T-helper 17 cell (primary cell): ENCODE measurements at places on chromosomes 7 and 10.

GRCh38 chr10:71243756-71244395 is 31.5 kb downstream of the UNC5B start:
- no peak for DNase-seq

- DNase-seq = no peak
Observed at GRCh38 chr10:118116715-118117449, 70.1 kb upstream of the RAB11FIP2 start.

GRCh38 chr7:100506356-100506923 is 22.7 kb downstream of the NYAP1 start:
- DNase-seq = no peak

DNA sequence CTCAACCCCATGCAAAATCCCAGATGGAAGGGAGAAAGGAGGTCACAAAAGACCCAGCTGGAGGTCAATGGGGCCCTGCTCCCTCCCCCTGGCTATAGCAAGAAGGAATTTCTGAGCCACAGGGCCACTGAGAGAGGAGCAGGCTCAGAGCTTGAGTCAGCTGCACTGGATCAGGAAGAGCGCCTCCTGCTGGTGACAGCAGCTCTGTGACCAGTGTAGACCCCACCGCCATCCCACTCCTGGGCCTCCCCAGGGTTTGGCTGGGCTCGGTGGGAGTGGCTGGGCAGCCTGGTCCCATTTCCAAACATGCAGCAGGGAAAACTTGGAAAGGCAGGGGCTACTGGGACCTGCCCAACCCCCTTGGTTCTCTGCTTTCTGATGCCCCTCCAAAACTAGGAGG is 31.5 kb upstream of the PRLHR start:
- no peak for DNase-seq

DNA sequence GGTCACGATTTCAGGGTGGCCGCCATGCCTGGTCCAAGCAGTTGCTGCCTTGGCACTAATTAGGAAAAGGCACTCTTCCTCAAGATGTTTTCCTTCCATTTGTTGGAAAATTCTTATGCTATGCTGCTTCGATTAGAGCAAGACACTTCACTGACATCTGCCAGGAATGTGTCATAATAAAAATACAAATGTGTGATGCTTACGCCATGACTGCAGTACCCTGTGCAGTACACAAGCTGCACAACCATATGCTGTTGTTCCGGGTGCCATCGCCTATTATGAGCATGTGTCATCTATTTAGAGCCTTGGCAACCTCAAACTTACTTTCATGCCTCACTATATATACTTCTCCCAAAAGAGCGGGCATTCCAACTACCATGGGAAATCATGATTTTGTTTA is 14.9 kb upstream of the MPP7 start:
- no peak for DNase-seq

- no peak for DNase-seq
Observed at GRCh38 chr7:25855854-25856782, 295.9 kb upstream of the NFE2L3 start.

DNA sequence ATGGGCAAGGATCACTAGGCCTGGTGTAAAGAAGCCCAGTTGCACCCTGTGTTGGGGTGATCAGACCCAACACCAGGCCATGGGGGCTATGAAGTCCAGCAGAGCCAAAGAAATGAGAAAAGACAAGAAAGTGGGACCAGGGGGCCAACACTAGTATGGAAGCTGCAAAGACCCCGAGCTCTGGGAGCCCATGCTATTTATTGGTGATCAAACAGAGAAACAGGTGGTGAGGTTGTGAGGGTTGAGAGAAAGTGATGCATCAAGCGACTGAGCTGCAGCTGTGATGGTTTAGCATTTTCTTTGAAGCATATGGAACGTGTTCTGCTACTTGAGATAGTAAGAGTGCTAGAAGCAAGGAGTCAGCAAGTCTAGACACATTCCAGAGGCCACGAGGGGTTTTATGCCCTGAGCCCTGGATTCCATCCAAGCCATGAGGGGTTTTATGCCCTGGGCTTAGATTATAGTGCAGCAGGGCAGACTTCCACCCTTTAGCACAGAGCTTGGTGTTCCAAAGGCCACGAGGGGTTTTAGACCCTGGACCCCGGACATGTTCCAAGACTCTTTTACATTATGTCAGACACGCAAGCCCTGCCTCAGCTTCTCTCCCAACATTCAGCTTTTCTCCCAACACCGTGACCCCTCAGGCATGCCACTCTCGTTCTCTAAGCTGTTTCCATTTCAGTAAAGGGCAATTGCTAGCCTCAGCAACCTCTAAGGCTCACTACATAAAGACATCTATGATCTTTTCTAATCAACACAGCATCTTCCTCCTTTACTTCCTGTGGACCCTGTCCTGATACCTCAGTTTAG is 43.1 kb upstream of the GPAM start:
- no peak for DNase-seq

DNA sequence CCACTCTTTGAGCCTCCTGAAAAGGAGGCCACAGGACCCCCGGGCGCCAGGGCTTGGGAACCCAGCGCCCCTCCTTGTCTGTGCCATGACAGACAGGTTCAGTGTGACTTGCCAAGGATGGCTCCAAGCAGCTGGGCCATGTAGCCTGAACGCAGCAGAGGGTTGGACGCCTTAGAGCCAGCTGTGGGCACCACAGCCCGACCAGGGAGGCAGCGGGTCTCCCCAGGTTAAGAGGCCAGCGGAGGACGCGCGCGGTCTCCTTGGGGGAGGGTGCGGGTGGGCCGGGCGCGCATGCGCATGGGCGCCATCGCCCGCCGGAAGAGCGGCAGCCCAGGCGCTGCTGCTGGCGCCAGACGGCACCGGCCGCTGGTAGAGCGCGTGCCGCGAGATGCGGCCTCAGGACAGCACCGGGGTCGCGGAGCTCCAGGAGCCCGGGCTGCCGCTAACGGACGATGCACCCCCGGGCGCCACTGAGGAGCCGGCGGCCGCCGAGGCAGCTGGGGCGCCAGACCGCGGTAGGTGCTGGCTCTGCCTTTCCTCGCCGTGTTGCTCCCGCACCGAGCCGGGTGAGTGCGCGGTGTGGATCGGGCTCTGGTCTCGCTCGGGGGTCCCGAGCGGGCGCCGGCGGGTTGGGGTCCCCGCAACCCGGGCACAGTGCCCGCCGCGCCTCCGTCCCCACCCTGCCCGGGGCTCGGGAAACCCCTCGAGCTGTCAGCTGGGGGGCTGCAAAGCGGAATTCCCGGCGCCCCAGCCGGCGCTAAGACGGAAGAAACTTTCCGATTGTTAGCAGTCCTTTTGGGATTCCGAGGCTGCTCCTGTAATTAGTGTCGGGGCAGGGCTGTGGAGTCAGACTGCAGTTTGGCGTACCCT is at the start of gene SLC35G1:
Gene SLC35G1, plus strand, starts transcription at position 333 of the 870 bp plus-strand sequence. Its CDS starts 56 bp downstream, at position 389.
- peak; percentile 67 for DNase-seq

DNA sequence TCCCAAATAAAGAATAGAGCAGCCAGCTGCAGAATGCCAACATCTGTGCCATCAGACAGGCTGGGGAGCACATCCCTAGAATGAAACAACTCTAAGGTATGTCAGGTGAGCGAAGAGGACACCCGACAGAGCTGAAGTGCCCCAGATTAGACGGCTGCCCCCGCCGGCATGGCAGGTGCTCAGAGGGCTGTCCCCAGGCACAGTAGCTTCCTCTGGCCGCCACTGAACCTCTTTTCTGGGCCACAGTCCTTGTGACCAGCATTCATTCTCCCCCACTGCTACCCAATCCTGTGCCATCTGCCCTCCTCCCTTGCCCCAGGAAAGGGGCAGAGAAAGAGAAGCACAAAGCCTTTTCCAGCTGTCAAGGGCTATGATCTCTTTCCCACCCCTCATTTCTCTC is 41.7 kb downstream of the RGS10 start:
- DNase-seq = no peak

GRCh38 chr10:63286340-63286739 is 153.2 kb downstream of the NRBF2 start:
- no peak for DNase-seq

- DNase-seq = no peak
Observed at GRCh38 chr7:47435889-47436312, 146.0 kb downstream of the TNS3 start.

DNA sequence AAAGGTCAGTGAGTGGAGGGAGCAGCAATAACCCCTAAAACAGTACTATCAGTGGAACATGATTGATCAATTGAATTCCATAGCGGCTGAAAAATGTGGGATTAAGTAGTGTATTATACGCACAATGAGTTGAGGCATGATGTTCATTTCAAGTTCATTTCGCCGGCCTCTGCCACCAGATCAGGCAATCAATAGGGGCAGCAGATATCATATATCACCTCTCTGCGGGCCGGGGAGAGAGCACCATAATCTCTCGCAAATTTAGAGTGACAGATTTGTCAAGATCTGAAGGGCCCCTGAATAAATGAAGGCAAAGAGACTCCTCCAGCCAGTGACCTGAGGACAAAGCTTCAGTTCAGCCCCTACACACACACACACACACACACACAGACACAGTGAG is 58.5 kb downstream of the PAX2 start:
- no peak for DNase-seq

DNA sequence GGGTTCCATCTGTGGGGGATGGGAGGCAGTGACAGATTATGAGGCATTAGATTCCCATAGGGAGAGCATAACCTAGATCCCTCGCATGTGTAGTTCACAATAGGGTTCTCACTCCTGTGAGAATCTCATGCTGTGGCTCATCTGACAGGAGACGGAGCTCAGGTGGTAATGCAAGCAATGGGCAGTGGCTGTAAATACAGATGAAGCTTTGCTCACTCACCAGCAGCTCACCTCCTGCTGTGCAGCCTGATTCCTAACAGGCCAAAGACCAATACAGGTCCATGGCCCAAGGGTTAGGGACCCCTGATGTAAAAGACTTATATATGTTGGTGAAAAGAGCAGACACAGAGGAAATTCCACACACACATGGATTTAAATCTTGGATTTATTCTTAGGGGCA is 370.2 kb downstream of the NRG3 start:
- no peak for DNase-seq

- no peak for DNase-seq
Observed at GRCh38 chr7:70761711-70762328, 370.1 kb upstream of the GALNT17 start.

- DNase-seq = no peak
Observed at GRCh38 chr7:52320610-52321009, 714.8 kb upstream of the POM121L12 start.

- no peak for DNase-seq
Observed at GRCh38 chr7:11584406-11585031, 247.5 kb downstream of the THSD7A start.

GRCh38 chr10:33276282-33276923 is 58.1 kb downstream of the NRP1 start:
- no peak for DNase-seq

DNA sequence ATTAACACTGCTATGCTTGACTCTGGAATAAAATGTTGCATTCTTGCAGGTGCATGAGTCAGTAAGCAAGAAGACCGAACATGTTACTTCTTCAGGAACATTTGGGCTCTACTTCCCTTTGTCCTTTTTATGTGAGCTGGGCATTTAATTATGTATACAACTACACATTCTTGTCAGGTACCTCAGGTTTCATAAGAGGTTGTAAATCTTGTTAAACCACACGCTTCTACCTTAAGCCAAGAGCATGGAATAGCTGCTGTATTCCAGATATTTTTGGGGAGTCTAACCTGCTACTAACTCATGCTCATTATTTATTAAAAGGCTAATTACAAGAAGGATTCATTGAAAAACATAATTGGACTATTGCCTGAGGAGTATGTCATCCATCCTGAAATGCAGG is 414.2 kb upstream of the KLF6 start:
- DNase-seq = no peak

DNA sequence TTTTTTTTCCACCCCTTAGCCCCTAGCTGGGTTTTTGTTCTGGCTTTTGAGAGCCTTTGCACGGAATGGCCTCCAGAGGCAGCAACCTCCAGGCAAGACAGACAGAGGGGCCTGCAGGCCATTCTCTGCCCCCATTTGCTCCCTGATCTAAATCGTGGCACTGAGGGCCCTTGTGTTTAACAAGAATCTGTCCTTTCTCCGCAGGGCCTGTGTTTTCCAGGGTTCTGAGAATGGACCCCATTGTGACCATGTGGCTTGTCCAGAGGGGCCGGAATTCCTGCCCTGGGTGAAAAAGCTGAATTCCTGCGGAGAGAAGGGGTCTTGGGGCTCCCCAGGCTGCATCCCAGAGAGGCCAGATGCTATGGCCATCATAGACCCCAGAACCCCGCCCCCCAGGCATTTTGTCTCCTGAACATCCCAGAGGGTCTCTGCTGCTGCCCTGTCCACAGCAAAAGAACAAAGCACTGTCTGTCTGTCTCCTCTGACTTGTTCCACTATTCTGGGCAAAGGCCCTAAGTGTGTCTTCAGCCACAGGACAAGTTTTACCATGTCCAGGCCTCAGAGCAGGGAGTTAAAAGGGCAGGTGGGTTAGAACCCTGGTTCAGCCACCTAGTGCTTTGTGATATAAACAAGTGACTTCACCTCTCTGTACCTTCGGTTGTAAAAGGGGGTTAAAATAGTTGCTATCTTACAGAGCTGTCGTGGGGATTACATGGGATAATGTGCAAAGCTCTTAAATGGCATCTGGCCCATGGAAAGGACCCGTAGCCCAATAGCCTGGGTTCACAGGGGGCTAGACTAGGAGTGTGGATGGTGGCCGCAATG is 155.6 kb downstream of the SH3PXD2A start:
- DNase-seq = no peak

- DNase-seq = no peak
Observed at GRCh38 chr10:118590334-118590733, 5.1 kb downstream of the PRLHR start.

GRCh38 chr7:157779206-157779605 is 442.4 kb downstream of the DNAJB6 start:
- no peak for DNase-seq

DNA sequence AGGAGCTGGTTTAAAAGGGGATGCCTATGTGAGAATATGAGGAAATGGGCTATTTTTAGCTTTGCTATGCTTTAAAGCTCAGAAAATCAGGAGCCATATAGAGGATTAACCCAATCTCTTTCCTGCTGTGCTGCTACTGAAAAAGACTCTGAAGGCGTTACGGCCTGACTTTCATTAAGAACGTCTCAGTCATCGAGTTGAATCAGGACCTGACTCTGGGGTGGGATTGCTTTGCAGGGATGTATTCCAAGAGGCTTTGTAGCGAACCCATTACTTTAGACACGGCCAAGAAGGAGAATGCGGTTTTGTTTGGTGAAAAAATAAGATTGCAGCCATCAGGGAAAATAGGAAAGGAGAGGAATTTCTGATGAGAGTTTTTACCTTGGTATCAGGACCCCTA is 426.9 kb downstream of the CCSER2 start:
- no peak for DNase-seq

- DNase-seq = no peak
Observed at GRCh38 chr7:25646726-25647413, 418.6 kb upstream of the NPVF start.

DNA sequence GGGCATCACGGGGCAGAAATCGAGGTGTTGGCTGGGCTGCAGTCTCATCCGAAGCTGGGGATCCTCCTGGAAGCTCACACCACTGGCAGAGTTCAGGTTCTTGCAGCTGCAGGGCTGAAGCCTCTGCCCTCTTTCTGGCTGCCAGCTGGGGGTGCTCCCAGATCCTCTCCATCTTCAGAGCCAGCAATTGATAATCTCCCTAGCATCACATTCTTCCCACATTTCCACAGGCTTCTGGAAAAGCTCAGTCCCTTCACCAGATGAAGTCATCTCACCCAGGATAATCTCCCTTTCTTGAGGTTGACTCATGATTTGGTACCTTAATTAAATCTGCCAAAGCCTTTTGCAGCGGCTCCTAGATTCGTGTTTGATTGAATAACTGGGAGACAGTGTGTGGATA is 55.2 kb downstream of the NRP1 start:
- no peak for DNase-seq

GRCh38 chr10:5613481-5614154 is 52.8 kb downstream of the ASB13 start:
- DNase-seq = no peak

- DNase-seq = no peak
Observed at GRCh38 chr10:102122450-102122849, 2.3 kb upstream of the LDB1 start.

- DNase-seq = no peak
Observed at GRCh38 chr10:118687472-118687871, 67.3 kb downstream of the CACUL1 start.
